ENCODE measurements at places on chromosomes 6 and 20. TPM values are rescaled to one million over a fixed set of nuclear protein-coding genes. Genes with fewer than 3 reads are reported as not detected.

The BMP6 gene
- 1.5 TPM for total RNA-seq

The ASIP gene
- total RNA-seq: not detected

The BPI gene
- not detected for total RNA-seq

The FHL5 gene
- total RNA-seq: 2.9 TPM

The ADAM33 gene
- 0.52 TPM for total RNA-seq

The CRISP2 gene
- not detected for total RNA-seq

The EIF2S2 gene
- total RNA-seq: 74.9 TPM

The BPIFB6 gene
- total RNA-seq: not detected

The KCNK15 gene
- total RNA-seq: 0.38 TPM

- ATAC-seq: no peak
Measured at GRCh38 chr6:32967151-32968091, 973 bp upstream of the BRD2 start.

DNA sequence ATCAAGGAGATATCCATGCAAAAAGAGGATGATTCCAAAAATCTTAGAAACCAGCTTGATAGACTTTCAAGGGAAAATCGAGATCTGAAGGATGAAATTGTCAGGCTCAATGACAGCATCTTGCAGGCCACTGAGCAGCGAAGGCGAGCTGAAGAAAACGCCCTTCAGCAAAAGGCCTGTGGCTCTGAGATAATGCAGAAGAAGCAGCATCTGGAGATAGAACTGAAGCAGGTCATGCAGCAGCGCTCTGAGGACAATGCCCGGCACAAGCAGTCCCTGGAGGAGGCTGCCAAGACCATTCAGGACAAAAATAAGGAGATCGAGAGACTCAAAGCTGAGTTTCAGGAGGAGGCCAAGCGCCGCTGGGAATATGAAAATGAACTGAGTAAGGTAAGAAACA is 10.1 kb upstream of the SNRNP48 start:
- no peak for ATAC-seq

DNA sequence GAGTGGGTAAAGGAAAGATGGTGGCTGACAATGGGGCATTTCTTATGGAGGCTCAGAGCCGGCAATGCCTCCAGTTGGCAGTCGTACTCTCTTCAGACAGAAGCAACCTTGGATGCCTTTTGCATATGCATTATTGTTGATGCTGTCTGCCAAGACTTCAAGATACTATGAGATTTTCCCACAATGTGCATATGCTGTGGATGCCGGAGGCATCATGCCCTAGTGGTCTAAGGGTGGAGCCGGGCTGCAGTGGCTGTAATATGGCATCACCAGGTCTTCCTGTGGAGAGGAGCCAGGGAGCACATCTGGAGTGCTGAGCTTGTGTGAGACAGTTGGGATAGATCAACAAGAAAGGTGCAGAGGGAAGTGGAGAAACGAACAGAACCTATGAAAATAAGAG is 104.9 kb downstream of the FOXC1 start:
- ATAC-seq: peak; percentile 93

GRCh38 chr6:137651591-137652335 is 157.6 kb upstream of the OLIG3 start:
- ATAC-seq: no peak

- peak; percentile 79 for ATAC-seq
Measured at GRCh38 chr6:41371992-41372831, 36.8 kb downstream of the NCR2 start.

- peak; percentile 78 for ATAC-seq
Measured at GRCh38 chr6:136994782-136995181, 50.0 kb downstream of the IL20RA start.

GRCh38 chr20:57879779-57880570 is 170.2 kb upstream of the PMEPA1 start:
- no peak for ATAC-seq

GRCh38 chr6:129980821-129981220 is 37.6 kb upstream of the L3MBTL3 start:
- no peak for ATAC-seq

- ATAC-seq: no peak
Measured at GRCh38 chr6:38403548-38403947, 236.2 kb downstream of the BTBD9 start.

GRCh38 chr6:140537834-140538705 is 1163.6 kb upstream of the CITED2 start:
- peak; percentile 96 for ATAC-seq

DNA sequence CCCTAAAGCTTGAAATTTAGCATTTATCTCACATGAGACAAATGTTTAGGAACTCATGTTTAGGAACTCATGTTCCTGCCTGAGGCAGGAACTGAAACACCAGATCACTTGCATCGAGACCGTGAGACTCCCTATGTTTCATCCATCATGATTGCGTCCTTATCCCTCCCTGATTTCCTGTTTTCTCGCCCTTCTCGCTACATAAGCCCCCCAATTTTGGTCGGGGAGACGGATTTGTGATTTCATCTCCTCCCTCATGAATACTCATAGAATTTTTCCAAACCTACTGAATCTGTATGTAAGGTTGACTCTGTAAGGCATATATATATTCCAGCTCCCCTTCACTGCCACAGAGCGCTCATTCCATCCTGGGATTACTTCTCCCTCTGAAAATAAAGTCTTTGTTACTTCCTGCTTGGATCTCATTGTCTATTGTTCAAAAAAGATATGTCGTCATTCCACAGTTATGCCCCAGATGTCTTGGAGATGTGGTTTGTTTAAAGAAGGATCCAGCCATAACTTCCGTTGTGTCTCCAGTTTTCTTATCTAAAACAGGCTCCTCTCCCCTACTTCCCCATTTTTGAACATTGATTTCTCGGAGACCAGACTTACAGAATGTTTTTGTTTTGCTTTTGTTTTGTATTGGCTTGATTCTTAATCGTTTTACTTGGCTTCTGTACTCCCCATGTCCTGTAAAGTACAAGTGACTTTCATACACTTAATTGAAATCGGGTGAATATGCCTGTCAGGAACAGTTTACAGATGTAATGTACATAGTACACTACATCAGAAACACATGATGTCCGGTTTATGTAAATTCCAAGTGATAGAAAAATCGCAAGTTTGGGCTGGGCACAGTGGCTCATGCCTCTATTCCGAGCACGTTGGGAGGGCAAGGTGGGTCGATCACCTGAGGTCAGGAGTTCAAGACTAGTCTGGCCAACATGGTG is 118.7 kb downstream of the HFE start:
- peak; percentile 38 for ATAC-seq

- no peak for ATAC-seq
Measured at GRCh38 chr6:4103929-4104328, 25.0 kb upstream of the FAM217A start.

GRCh38 chr6:168060521-168060931 is 18.5 kb downstream of the FRMD1 start:
- ATAC-seq: peak; percentile 87

- no peak for ATAC-seq
Measured at GRCh38 chr20:23587631-23588030, 18.1 kb downstream of the CST9 start.

Measured in motor neuron (in vitro differentiated cells).